ENCODE measurements at places on chromosomes 12 and 14.

DNA sequence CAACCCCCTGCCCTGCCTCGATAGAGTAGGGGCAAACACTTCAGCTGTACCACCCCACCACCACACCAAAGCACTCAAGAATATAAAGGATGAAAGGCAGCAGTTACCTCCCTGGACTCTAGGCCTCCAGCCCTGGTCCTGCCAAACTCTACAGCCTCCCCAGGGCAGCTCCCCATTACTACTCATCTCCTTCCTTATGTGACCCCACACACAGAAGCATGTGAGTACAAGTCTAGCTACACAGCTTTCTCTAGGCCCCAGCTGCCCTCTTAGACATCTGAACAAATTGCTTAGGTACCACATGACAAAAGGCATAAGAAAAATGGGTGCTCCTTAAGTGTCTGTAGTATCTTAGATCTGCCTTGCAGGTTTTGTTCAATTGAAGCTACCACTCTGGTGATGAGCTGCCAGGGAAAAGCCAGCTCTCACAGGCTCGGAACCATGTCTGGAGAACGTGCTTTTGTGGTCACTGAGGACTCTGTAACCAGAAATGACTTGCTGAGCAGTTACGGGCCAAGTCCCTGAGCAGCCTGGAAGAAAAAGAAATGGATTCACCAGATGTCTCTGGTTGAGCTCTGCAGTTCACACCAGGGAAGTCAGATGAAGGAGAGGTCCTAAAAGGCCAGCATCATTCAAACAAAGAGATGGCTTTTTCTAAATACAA lies 32.8 kb downstream of the FMNL3 start:
- DNase-seq = no peak

- no peak for DNase-seq
These were observed 29.3 kb downstream of the ACTR6 start for GRCh38 chr12:100229876-100230275.

GRCh38 chr12:92656911-92657310 lies 45.9 kb upstream of the PLEKHG7 start:
- no peak for DNase-seq

DNA sequence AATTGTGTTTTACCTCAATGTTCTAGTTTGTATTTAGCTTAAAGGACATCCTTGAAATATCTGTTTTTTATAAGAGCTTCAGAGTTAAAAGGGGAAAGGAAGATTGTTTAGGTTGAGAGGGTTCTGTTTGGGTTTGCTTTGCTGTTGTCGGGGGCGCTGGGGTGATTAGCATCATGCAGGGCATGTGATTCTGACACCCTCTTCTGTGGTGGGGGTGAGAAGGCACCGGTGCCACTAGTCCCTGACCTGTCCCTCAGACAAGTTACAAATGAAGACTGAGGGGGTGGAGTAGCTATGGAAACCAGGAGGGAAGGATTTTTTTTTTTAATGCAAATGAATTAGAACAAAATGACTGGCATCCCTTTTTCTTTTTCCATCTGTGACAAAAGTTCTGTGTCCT lies 291.3 kb downstream of the RPAP3 start:
- no peak for DNase-seq

GRCh38 chr12:104340925-104341611 lies 37.5 kb downstream of the EID3 start:
- DNase-seq = no peak

DNA sequence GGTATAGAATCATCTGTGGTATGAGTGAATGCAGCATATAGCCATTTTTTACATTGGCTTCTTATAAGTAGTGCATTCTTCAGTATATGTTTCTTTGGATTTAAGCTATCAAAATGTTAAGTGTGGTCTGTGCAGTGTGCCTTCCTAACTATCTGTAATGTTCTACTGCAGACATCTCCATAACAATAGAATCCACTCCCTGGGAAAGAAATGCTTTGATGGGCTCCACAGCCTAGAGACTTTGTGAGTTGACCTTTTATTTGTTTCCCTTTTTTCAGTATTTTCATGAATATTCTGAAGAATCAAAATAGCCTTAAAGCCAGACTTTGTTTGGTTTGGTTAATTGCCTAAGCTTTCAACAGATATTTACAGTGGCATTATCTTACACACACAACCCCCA lies 107.2 kb downstream of the ZFC3H1 start:
- no peak for DNase-seq

DNA sequence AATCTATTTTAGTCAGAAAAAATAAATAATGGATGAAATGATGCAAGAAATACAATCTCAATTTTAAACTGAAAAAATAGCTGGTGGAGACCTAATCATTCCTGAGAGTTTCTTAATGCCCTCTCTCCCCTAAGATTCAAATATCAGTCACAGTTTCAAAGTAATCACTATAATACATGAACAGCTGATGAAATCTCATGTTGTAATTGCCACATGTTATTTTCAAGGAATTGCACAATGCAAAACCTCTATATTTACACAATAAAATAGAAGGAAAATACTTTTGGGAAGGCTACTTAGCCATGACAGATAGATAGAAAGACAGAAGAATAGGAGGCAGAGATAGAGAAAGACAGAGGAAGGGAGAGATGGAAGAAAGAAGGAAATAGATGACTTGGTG lies 18.2 kb downstream of the IFNG-AS1 start:
- no peak for DNase-seq

- no peak for DNase-seq
These were observed 7.1 kb downstream of the ASB2 start for GRCh38 chr14:93969082-93969828.

GRCh38 chr12:66852765-66853164 lies 173.9 kb upstream of the GRIP1 start:
- no peak for DNase-seq

- DNase-seq = no peak
These were observed 68.8 kb upstream of the PZP start for GRCh38 chr12:9276990-9277389.

GRCh38 chr12:49872781-49873181 lies 29.9 kb upstream of the BCDIN3D start:
- no peak for DNase-seq

GRCh38 chr12:122449317-122449716 lies 26.8 kb upstream of the CLIP1 start:
- no peak for DNase-seq

- DNase-seq = no peak
These were observed 70.3 kb upstream of the DBX2 start for GRCh38 chr12:45121224-45121623.

GRCh38 chr12:32505067-32505945 lies 105.9 kb downstream of the FGD4 start:
- DNase-seq = no peak

GRCh38 chr14:101884934-101885576 lies 79.3 kb upstream of the DYNC1H1 start:
- DNase-seq = no peak

- DNase-seq = no peak
These were observed 250.0 kb downstream of the MED13L start for GRCh38 chr12:116027551-116027821.

DNA sequence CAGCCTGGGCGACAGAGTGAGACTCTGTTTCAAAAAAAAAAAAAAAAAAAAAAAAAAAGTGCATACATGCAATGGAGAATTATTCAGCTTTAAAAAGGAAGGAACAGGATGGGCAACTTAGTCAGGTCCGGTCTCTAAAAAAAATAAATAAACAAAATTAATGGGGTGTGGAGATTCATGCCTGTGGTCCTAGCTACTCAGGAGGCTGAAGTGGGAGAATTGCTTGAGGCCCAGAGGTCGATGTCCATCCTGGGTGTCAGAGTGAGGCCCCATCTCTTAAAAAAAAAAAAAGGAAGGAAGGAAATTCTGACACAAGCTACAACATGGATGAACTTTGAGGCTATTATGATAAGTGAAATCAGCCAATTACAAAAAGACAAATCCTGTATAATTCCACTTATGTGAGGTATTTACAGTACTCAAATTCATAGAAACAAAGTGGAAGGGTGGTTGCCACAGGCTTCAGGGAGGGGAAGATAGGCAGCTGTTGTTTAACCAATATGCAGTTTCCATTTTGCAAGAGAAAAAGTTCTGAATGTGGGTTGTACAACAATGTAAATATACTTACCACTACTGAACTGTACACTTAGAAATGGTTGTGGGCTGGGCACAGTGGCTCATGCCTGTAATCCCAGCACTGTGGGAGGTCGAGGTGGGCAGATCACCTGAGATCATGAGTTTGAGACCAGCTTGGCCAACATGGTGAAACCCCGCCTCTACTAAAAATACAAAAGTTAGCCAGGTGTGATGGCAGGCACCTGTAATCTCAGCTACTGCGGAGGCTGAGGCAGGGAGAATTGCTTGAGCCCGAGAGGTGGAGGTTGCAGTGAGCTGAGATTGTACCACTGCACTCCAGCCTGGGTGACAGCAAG lies 12.3 kb upstream of the APOF start:
- no peak for DNase-seq

DNA sequence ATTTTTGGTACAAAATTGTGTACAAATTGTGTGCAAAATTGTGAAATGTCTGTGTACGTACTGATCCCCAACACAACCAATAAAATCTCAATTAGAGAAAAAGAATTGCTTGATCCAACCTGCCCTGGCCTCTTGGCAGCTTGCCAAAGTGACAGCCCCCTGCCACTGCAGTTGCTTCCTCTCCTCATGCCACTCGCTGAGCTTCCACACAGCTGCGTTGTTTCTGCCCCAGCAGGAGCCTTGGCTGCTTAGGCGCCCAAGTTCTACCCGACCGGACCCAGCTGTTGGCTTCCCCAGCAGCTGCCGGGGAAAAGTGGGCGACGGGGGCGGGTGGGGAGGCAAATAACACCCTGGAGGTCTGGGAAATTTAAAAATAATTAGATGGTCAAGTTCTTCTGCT lies 171.8 kb upstream of the ATF7IP start:
- DNase-seq = no peak

- no peak for DNase-seq
These were observed 593.8 kb downstream of the RPL10L start for GRCh38 chr14:46057799-46058198.

GRCh38 chr14:97411938-97412612 lies 614.9 kb downstream of the VRK1 start:
- no peak for DNase-seq

- DNase-seq = no peak
These were observed 22.6 kb downstream of the CLSTN3 start for GRCh38 chr12:7152818-7153217.

- no peak for DNase-seq
These were observed 747 bp upstream of the DACT1 start for GRCh38 chr14:58637040-58637390.

GRCh38 chr14:56580221-56580711 lies 668 bp downstream of the TMEM260 start:
- DNase-seq = no peak

- DNase-seq = no peak
These were observed 35.8 kb upstream of the DICER1 start for GRCh38 chr14:95193081-95193480.

GRCh38 chr14:68405961-68406360 lies 386.9 kb downstream of the ZFP36L1 start:
- DNase-seq = no peak

- DNase-seq = no peak
These were observed 185.8 kb downstream of the PHETA1 start for GRCh38 chr12:111183094-111183493.

GRCh38 chr12:80282226-80282625 lies 161.8 kb upstream of the PTPRQ start:
- DNase-seq = no peak

- DNase-seq = no peak
These were observed 55.6 kb downstream of the FNTB start for GRCh38 chr14:65042296-65042695.

- DNase-seq = no peak
These were observed 141.5 kb upstream of the FGD4 start for GRCh38 chr12:32257695-32258496.

GRCh38 chr14:23522643-23523198 lies 28.8 kb downstream of the ZFHX2 start:
- no peak for DNase-seq

GRCh38 chr14:99424306-99424877 lies 56.3 kb downstream of the SETD3 start:
- DNase-seq = no peak

Data from stimulated activated CD4-positive, alpha-beta T cell treated with anti-CD3 and anti-CD28 coated beads, Interleukin-15, amount 100 ng/mL, for 1 hour (primary cell).